ENCODE measurements at places on chromosomes 2 and 18. TPM values are rescaled to one million over a fixed set of nuclear protein-coding genes. Genes with fewer than 3 reads are reported as not detected.

The IL18R1 gene
- total RNA-seq: 1.8 TPM

The ABHD1 gene
- total RNA-seq: not detected

The NAT8 gene
- not detected for total RNA-seq

The PSME4 gene
- total RNA-seq: 133 TPM

The CROCC2 gene
- not detected for total RNA-seq

The ACTG2 gene
- 2,977 TPM for total RNA-seq

The CTNNA2 gene
- not detected for total RNA-seq

The PLA2R1 gene
- total RNA-seq: 6.4 TPM

The TDRD15 gene
- total RNA-seq: not detected

The RFTN2 gene
- 0.58 TPM for total RNA-seq

The C2orf66 gene
- total RNA-seq: not detected

The RPRM gene
- not detected for total RNA-seq

GRCh38 chr2:393711-394696, 106.1 kb upstream of the ALKAL2 start:
- DNase-seq: peak; percentile 58

- DNase-seq: no peak
Measured at GRCh38 chr2:64779117-64779690, 125.5 kb upstream of the SERTAD2 start.

GRCh38 chr2:74843433-74843832, 9.5 kb downstream of the HK2 start:
- DNase-seq: no peak

- no peak for DNase-seq
Measured at GRCh38 chr2:215888680-215889079, 124.7 kb downstream of the MREG start.

GRCh38 chr18:9965711-9966624, 52.2 kb downstream of the VAPA start:
- DNase-seq: no peak

GRCh38 chr2:184394642-184395041, 203.7 kb upstream of the ZNF804A start:
- peak; percentile 22 for DNase-seq

DNA sequence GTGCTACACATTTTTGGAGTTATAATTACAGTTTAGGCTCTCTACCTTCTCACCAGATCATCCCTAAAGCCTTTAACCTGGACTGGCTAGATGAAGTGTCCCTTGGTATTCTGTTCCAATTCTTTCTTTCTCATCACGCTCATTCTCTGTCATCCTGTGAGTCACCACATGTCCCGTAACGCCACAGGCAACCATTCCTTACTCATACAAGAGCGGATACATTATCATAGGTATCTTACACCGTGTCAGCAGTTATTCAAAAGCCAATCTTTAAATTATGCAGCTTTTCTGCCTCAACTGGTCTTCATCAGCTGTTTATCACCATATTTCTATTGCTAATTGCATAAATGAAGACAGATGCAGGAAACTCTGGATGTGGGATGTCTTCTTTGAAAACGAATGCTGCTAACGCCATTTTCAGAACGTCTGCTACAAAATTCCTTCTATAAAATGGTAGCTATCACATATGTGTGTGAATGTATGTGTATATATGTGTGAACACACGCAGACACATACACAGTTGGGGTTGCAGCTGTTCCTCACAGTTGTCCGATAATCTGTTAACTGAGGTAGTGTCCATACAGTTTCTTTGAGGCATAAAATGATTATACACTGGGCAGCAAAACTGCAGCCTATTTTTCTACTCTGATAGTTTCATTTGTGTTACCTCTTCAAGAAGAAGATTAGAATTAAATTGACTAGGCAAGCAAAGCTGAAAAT, 47.9 kb downstream of the EML6 start:
- DNase-seq: no peak

GRCh38 chr18:28075501-28075900, 101.4 kb downstream of the CDH2 start:
- no peak for DNase-seq

GRCh38 chr2:25249785-25250184, 81.4 kb upstream of the POMC start:
- DNase-seq: no peak

DNA sequence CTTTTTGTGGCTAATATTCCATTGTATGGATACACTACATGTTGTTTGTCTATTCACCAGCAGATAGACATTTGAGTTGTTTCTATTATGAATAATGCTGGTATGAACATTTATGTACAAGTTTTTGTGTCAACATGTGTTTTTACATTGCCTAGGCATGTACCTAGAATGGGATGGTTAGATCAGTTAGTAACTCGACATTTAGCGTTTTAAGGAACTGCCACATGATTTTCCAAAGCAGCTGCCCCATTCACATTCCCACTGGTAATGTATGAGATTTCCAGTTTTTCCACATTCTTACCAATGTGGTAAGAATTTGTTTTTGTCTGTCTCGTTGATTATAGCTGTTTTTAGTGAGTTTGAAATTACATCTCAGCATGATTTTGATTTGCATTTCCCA, 112.8 kb downstream of the FHOD3 start:
- no peak for DNase-seq

GRCh38 chr18:77087393-77088141, 45.0 kb downstream of the MBP start:
- DNase-seq: peak; percentile 55

GRCh38 chr2:221443645-221444044, 128.5 kb downstream of the EPHA4 start:
- no peak for DNase-seq

DNA sequence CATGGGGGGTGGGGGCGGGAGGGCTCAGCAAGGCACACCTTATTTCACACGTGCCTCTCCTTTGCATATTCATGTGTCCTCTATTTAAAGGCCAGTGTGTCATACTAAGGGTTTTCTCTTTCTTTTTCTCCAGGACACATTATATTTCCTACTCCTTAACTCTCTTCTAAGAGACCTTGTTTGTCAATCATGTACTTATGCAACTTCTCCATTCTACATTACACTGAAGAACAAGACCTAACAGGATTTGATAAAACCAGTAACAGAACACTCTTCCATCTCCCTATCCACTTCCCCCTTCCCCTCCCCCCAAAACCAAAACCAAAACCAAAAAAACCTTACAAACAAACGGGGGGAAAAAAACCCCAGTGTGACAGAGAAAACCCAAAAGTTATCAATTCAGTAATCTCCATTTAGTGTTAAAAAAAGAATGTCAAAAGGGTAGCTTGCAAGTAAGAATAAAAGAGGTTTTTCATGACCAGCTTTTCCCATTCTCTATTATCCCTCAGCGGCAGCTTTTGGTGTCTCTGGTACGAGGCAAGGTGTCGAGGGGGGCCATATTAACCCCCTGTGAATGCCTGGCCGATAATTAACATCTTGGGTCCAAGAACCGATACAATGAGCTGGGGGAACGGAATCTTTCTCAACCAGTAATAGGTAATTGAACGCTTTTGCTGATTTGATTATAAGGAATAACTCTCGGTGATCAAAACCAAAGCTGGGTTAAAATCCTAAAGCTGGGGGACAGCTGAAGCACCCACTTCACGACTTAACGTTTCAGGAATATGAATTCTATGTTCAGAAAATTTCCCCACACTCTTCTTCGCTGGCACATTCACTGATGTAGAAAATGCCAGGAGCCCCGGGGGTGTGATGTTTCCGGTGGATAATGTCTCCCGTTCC, 191.0 kb upstream of the TCF4 start:
- peak; percentile 30 for DNase-seq

GRCh38 chr2:53268086-53268485, 499.5 kb upstream of the CHAC2 start:
- no peak for DNase-seq

DNA sequence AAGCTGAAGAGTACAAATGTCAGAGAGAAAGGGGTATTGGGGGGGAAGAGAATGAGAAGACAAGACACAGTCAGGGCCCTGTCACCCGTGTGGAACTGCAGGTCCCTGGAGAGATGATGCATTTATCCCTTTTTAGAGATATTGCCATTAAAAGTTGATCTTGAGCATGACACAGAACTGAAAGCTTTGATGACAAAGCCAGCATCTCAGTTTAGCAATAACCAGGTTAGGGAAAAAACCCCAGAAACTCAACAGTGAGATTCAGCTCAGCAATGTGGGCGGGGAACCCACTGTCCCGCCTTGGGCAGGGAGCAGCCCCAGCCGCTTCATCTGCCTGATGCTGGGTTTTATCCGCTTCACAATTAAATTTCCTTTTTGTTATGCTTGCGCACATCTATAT, 181.1 kb downstream of the NEDD4L start:
- no peak for DNase-seq

DNA sequence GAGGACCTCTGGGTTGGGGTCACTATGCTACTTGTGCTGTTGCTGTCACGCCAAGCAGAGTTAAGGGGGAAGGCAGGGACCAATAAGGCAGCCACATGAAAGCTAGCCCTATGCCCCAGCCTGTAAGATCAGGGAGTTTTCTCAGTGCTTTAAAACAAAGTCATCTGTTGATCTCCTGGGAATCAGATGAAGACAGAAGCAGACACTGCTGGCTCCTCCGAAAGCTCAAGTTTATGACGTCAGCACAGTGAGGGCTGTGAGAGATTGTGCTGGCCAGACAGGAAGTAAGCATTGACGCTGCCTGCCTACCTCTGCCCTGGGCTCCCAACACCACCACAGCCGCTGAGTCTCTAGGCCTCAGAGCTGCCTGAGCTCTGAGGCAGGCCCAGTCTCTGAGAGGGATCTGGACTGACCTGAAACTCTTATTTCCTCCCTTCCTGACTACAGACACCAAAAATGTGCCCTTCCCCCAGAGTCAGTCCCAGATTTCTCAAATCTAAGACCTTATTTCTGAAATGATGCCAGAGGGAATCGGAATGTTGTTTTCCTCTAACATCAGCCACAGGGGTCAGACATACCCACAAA, 118.1 kb upstream of the EPAS1 start:
- DNase-seq: peak; percentile 33

DNA sequence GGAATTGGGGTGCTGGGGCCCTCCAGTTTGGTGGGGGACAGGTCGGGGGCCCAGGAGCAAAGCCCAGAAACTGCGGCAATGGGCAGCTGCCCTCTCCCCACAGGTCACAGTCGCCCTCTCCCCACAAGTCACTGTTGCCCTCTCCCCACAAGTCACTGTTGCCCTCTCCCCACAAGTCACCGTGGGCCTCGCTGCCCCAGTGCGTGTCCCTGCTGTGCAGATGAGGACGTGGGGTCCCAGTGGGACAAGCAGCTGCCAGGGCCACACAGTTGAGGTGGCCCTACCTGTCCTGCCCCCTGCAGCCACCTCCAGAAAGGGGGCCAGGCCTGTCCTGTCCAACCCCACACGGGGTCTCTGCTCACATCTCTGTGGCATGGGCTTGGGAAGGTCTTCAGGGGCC, 13.0 kb upstream of the AGXT start:
- no peak for DNase-seq

- DNase-seq: no peak
Measured at GRCh38 chr18:41938445-41938844, 16.6 kb upstream of the PIK3C3 start.

- no peak for DNase-seq
Measured at GRCh38 chr18:42412281-42412680, 457.2 kb downstream of the PIK3C3 start.

GRCh38 chr18:68456985-68457384, 257.9 kb downstream of the TMX3 start:
- peak; percentile 12 for DNase-seq

- DNase-seq: no peak
Measured at GRCh38 chr18:48805826-48806535, 144.8 kb downstream of the SMAD7 start.

GRCh38 chr2:236177967-236178889, 10.0 kb upstream of the GBX2 start:
- peak; percentile 83 for DNase-seq

DNA sequence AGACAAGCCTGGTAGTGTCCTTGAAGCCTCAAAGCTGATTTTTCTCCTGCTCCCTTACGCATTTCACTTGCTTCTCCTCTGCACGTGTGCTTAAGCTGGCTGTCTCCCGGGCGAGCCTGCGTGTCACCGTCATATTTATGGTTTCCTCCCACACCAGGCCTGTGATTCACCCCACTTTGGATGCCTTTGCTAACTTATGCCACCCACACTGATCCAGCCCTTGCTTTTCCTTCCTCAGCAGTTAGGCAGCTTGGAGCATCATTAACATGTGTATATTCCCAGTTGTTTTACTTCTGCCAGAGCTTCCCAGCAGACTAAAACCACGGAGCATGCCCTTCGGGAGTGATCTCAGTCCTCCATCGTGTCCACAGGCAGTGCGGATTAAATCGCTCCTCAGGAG, 2.2 kb downstream of the ST3GAL5 start:
- peak; percentile 63 for DNase-seq

- DNase-seq: no peak
Measured at GRCh38 chr2:85716346-85716914, 22.3 kb downstream of the GNLY start.
